ENCODE measurements at places on chromosomes 16 and 17. TPM values are rescaled to one million over a fixed set of nuclear protein-coding genes. Genes with fewer than 3 reads are reported as not detected.
A peak's percentile ranks its signal among the peaks of the same experiment; 100 is the strongest.

- peak overlapping the region; percentile 4 for H3K27ac ChIP-seq
- peaks cover 24% of the 10 kb centered on the region for H3K4me1 ChIP-seq
- H3K4me3 ChIP-seq: no peak overlapping the region
- H3K27me3 ChIP-seq: no peaks in the 10 kb centered on the region
- DNase-seq: no peak
Observed at GRCh38 chr17:76484228-76484725, 16.9 kb downstream of the AANAT start.

DNA sequence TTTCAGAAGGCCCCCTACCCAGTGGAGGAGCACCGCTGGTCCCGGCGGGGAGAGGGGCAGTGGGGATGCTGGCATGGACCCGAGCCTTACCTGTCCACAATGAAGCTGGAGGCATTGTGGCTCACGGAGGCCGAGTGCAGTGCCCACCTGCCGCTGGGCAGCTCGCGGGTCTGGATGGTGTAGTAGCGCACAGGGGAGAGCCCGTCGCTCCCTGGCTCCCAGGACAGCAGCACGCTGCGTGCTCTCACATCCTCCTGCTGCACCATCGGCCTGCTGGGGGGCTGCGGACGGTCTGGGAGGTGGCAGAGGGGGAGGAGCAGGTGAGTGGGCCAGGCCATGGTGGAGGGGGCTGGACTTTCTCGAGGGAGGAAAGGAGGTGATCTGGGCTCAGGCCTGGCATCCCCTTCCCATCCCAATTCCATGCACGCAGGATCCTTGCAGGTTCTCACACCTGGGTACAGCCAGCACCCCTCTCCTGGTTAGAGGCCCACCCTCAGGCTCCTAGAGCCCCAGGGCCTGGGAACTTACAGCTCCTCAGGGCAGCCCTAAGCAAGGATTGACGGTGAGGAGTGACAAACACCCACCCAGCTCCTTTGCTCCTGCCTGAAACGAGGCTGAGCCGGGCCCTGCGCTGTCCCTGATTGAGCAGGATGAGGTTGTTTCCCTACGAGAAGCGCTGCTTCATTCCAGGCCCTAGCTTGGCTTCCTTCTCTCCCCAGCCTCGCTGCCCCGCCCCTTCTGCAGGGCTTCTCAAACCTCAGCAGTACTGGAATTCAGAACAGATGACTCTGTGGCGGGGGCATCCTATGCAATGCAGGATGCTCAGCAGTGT, 76.2 kb upstream of the CDC42EP4 start:
- DNase-seq: no peak
- no peaks in the 10 kb centered on the region for H3K36me3 ChIP-seq
- H3K4me3 ChIP-seq: no peak overlapping the region
- H3K27me3 ChIP-seq: no peaks in the 10 kb centered on the region

DNA sequence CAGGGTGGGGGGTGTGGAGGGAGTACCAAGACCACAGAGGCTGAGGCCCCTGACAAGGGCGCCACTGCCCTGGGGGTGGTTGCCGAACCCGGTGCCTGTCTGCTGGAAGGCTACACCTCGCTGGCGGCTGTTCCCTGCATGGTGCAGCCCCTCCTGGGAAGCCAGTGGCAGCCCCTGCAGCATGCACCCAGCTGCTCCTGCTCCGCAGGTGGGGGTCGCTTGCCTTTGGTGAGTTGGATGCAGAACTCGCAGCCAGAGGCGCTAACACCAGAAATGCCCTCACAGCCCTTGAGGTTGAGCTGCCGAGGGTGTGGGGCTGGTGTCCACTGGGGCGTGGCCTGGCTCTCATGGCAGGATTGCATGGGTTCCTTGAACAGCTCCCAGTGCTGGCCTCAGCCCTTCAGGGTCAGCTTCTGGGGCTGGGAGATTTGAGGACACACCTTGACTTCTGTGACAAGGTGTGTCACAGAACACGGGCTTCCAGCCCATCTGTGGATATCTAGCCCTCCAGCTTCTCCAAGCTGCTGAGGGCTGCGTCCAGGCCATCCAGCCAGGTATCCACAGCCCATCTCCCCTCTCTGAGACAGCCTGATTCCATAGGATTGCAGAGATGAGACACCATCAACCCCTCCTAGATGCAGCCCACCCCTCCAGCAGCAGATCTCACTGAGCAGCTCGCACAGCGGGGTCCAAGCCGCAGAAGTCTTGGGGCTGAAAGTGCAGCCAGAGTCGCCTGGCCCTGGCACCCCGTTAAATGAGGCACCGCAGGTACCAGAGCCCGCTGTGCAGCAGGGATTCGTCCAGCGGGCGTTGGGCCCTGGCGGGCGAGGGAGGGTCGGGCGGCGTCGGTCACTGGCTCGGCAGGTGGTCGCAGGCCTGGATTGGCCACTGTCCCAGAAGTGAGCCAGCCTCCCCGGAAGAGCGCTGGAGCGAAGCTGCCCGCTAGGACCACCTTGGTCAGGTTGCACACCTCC, 586.3 kb downstream of the KCNJ18 start:
- H3K27me3 ChIP-seq: peaks cover 2% of the 10 kb centered on the region
- H3K4me1 ChIP-seq: no peaks in the 10 kb centered on the region
- DNase-seq: no peak
- H3K4me3 ChIP-seq: no peak overlapping the region

- H3K27ac ChIP-seq: no peak overlapping the region
- H3K36me3 ChIP-seq: no peaks in the 10 kb centered on the region
- H3K4me3 ChIP-seq: no peak overlapping the region
- peaks cover 8% of the 10 kb centered on the region for H3K27me3 ChIP-seq
Observed at GRCh38 chr17:76510831-76511244, 9.6 kb upstream of the RHBDF2 start.

DNA sequence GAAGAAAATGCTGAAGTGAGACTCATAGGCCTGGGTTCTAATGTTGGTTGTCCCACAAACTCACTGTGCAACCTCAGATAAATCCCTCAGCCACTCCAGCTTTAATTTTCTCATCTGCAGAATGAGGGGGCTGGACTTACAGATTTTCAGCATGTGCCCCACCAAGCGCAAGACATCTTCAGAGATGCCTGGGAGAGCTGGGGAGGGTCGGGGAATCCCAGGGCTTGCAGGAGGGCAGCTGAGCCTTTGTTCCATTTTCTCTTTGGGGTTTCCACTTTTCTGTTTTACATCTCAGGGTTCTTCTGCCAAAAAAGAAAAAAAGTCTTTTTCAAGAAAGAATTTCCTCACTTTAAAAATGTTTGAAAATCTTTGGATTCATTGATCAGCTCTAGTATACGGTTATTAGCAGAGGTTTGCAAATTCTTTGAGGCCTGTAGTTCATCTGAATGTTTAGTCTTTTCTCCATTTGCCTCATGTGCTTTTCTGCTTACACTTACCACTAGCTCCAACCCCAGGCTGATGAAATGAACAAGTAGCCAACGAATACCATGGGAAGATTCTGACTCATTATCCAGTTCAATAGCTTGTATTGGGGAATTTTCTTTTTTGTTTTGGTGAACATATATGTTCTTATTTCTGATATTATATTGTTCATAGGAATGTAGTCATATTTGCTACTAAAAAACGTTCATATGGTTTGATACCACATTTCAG, 56.4 kb downstream of the CHD9 start:
- H3K4me3 ChIP-seq: no peak overlapping the region
- H3K27ac ChIP-seq: no peak overlapping the region
- DNase-seq: no peak
- H3K27me3 ChIP-seq: no peaks in the 10 kb centered on the region
- H3K36me3 ChIP-seq: no peaks in the 10 kb centered on the region
- H3K4me1 ChIP-seq: peaks cover under 1% of the 10 kb centered on the region

GRCh38 chr16:20740007-20740883, 1.4 kb downstream of the THUMPD1 start:
- H3K27me3 ChIP-seq: no peaks in the 10 kb centered on the region
- H3K4me3 ChIP-seq: peak overlapping the region; percentile 94
- peaks cover 11% of the 10 kb centered on the region for H3K4me1 ChIP-seq
- DNase-seq: peak; percentile 28
- peaks cover 9% of the 10 kb centered on the region for H3K36me3 ChIP-seq

DNA sequence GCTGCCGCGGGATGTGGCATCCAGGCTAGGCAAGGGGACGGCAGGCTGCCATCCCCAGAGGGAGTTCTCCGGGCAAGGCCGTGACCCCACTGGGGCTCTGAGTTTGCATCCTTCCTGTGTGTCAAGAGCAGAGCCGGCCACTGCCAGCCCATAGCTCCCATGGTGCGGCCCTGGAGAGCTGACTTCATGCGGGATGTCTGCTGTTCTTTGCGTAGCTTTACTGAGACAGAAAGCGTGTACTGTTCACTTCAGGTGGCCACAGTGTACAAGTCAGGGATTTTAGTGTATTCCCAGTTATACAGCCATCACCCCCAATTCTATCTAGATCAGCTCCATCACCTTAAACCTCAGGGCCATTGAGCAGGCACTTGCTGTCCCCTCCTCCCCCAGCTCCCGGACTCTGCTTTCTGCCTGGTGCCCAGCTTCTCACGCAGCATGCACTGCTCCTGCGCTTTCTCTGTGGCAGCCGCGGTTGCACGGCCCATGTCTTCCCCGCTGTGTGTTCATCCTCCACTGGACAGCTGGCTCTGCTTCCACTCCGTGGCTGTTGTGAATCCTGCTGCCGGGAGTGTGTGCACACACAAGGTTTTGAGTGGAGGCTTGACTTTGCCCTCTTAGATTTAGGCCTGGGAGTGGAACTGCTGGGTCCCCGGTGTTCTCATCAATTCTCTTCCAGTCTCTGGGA, 71.2 kb downstream of the KLHDC4 start:
- no peak overlapping the region for H3K4me3 ChIP-seq
- no peaks in the 10 kb centered on the region for H3K36me3 ChIP-seq
- no peak overlapping the region for H3K27ac ChIP-seq
- no peak for DNase-seq
- H3K4me1 ChIP-seq: peaks cover 3% of the 10 kb centered on the region
- H3K27me3 ChIP-seq: no peaks in the 10 kb centered on the region

DNA sequence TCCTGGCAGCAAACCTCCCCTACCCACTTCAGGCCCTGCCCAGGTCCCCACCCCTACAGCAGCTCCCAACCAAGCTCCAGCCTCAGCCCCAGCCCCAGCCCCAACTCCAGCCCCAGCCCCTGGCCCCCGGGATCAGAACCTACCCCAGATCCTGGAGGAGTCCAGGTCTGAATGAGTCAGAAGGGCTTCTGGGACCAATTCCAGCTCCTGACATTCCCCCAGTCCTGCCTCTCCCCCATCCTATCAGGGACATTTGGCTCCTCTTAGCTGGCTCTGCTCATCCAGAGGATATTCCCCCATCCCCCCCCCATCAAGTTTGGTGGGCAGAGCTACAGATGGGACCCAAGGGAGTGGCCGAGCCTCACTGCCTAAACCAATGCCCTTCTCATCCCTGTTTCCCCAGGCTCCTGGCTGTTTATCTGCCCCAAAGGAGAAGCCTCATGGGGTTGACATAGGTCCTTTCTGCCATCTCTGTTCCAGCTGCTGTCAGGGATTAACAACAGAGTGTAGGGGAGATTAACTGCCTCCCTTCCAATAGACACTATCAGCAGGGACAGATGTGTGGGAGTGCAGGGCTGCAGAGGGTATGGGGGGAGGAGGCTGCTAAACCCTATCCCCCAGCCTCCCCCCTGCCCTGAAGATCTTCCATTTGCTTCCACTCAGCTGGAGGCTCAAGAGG, 16.5 kb downstream of the CNTNAP1 start:
- no peaks in the 10 kb centered on the region for H3K4me1 ChIP-seq
- no peak overlapping the region for H3K27ac ChIP-seq
- no peak overlapping the region for H3K4me3 ChIP-seq
- no peaks in the 10 kb centered on the region for H3K27me3 ChIP-seq
- H3K36me3 ChIP-seq: peaks cover 18% of the 10 kb centered on the region

DNA sequence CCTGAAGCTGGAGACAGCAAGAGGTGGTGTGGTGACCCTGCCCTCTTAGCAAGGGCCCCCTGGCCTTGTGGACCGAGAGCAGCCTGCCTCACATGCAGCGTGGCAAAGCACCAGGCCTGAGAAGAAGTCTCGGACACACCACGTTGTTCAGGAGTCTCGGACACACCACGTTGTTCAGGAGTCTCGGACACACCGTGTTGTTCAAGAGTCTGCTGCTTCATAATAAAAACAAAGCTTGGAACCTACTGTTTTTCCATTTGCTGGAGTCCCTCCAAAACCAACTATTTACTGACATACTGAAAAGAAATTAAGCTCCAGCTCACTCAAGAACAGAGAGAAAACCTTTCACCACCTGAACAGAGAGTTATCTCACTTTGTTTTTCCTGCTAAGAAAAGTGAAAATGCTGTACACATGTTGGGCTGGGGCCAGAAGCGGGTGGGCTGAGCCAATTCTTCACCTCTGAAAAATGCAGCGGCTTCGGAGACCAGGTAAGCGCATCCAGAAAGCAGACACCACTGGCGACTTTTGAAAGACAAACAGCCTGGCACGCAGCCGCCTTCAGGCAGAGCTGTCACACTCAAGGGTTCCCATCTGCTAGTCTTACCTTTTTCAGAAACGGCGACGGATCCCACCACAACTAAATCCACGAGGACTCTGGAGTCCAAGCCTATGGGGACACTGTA, 8.9 kb downstream of the MTHFSD start:
- peaks cover 8% of the 10 kb centered on the region for H3K36me3 ChIP-seq
- DNase-seq: no peak
- H3K27ac ChIP-seq: no peak overlapping the region
- H3K27me3 ChIP-seq: no peaks in the 10 kb centered on the region
- peaks cover 2% of the 10 kb centered on the region for H3K4me1 ChIP-seq
- no peak overlapping the region for H3K4me3 ChIP-seq

GRCh38 chr17:50831471-50831928, 3.9 kb upstream of the WFIKKN2 start:
- no peak for DNase-seq
- H3K36me3 ChIP-seq: no peaks in the 10 kb centered on the region
- no peak overlapping the region for H3K27ac ChIP-seq
- H3K4me1 ChIP-seq: no peaks in the 10 kb centered on the region
- H3K27me3 ChIP-seq: peaks cover 21% of the 10 kb centered on the region

- H3K36me3 ChIP-seq: peaks cover 7% of the 10 kb centered on the region
- H3K27me3 ChIP-seq: no peaks in the 10 kb centered on the region
- no peaks in the 10 kb centered on the region for H3K4me1 ChIP-seq
- no peak overlapping the region for H3K4me3 ChIP-seq
- H3K27ac ChIP-seq: no peak overlapping the region
- no peak for DNase-seq
Observed at GRCh38 chr16:53714205-53715022, 10.5 kb downstream of the FTO start.

- peaks cover 29% of the 10 kb centered on the region for H3K4me1 ChIP-seq
- H3K27me3 ChIP-seq: peaks cover 3% of the 10 kb centered on the region
- H3K4me3 ChIP-seq: no peak overlapping the region
Observed at GRCh38 chr17:77613627-77614026, 344.9 kb upstream of the TNRC6C start.

The HCRT gene
- not detected for total RNA-seq

The APOBR gene
- 23.9 TPM for total RNA-seq

The LGALS3BP gene
- total RNA-seq: 193 TPM

The TMEM92 gene
- total RNA-seq: not detected

The TBX2 gene
- not detected for total RNA-seq

The SCN4A gene
- total RNA-seq: not detected

The CES3 gene
- 4.8 TPM for total RNA-seq

The CACNA1G gene
- 0.11 TPM for total RNA-seq

The CLEC19A gene
- not detected for total RNA-seq
